ENCODE measurements at places on chromosomes 7 and 10. TPM values are rescaled to one million over a fixed set of nuclear protein-coding genes. Genes with fewer than 3 reads are reported as not detected.

The ADAMTS14 gene
- total RNA-seq = 0.86 TPM

The RPEL1 gene
- not detected for total RNA-seq

The C10orf71 gene
- total RNA-seq = 0.81 TPM

The ANXA8 gene
- total RNA-seq = 0.48 TPM

The THSD7A gene
- total RNA-seq = 24.7 TPM

The LRRC61 gene
- 0.68 TPM for total RNA-seq

The HABP2 gene
- 0.24 TPM for total RNA-seq

The CALML3 gene
- 0.93 TPM for total RNA-seq

The SCART1 gene
- total RNA-seq = 1.3 TPM

The TPK1 gene
- total RNA-seq = 10.1 TPM

The NKX2-3 gene
- total RNA-seq = 0.05 TPM

The ZRANB1 gene
- 31.1 TPM for total RNA-seq

The TCAF1 gene
- 79.9 TPM for total RNA-seq

The IDI2 gene
- total RNA-seq = not detected

The TEX47 gene
- total RNA-seq = 0.21 TPM

The TMEM229A gene
- total RNA-seq = 0.97 TPM

The RBAK gene
- 17.9 TPM for total RNA-seq

The CACNB2 gene
- 14.8 TPM for total RNA-seq

The YKT6 gene
- 68.4 TPM for total RNA-seq

The KCND2 gene
- total RNA-seq = 14.7 TPM

The UPP1 gene
- 3.1 TPM for total RNA-seq

The CALD1 gene
- 16.0 TPM for total RNA-seq

The WDR86 gene
- 3.1 TPM for total RNA-seq

The PVRIG gene
- 2.2 TPM for total RNA-seq

The TMEM236 gene
- 0.10 TPM for total RNA-seq

The GPR26 gene
- 0.52 TPM for total RNA-seq

The EVX1 gene
- 0.23 TPM for total RNA-seq

The HOXA4 gene
- 9.7 TPM for total RNA-seq

The TACR2 gene
- 0.82 TPM for total RNA-seq

The OR2A1 gene
- total RNA-seq = 0.66 TPM

The GJD4 gene
- not detected for total RNA-seq

The LBX1 gene
- 52.7 TPM for total RNA-seq

The CYP2C19 gene
- total RNA-seq = not detected

The TMEM72 gene
- 1.3 TPM for total RNA-seq

The NANOS1 gene
- 23.0 TPM for total RNA-seq

The GFRA1 gene
- total RNA-seq = 59.2 TPM

The CCDC146 gene
- 4.6 TPM for total RNA-seq

The ZNF239 gene
- 3.2 TPM for total RNA-seq

The TASOR2 gene
- total RNA-seq = 42.3 TPM
